ENCODE measurements at places on chromosomes 12 and 14. TPM values are rescaled to one million over a fixed set of nuclear protein-coding genes. Genes with fewer than 3 reads are reported as not detected.

DNA sequence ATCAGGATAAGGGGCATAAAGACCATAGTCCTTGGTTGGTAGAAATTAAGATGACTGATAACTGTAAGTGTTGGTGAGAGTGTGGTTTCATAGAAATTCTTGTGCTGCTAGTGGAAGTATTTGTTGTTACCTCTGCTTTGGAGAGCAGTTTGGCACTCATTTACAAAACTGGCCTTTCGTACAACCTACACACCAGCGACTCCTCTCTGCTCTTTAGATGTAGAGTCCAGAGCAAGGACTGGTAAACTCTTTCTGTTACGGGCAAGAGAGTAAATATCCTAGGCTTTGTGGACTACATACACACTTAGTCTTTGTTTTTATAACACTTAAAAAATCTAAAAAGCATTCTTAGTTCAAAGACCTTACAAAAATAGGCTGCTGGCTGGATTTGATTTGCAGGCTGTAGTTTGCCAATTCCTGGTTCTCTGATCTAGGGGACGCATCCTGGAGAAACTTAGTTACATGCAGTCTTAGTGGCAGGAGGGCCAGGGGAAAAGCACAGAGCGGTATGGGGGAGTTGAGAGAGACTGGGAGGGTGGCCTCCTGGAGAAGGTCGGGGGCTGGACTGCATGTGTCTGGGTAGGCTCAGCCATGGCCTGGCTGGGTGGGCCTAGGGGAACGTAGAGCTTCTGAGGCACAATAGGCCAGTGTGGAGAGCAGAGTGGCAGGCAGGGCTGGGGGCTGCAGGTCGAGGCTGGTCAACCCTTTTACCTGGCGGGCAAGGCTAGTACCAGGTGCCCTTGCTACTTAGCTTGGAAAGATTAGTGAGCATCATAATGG is 55.3 kb upstream of the AMN start:
- DNase-seq: no peak

DNA sequence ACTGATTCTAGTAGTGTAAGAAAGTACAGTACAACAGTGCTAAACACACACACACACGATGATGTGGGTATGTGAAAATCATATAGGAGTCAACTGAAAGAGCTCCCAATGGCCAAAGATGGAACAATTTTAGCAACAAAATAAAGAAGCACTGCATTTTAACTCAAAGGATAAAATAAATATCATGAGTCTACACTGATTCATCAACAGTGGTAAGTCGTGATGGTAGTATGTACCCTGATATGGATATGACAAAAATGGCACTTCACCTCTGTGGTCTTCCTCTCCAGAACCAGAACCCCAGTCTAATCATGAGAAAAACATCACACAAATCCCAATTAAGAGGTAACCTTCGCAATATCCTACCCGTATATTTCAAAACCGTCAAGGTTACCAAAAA is 41.4 kb upstream of the TBPL2 start:
- no peak for DNase-seq

DNA sequence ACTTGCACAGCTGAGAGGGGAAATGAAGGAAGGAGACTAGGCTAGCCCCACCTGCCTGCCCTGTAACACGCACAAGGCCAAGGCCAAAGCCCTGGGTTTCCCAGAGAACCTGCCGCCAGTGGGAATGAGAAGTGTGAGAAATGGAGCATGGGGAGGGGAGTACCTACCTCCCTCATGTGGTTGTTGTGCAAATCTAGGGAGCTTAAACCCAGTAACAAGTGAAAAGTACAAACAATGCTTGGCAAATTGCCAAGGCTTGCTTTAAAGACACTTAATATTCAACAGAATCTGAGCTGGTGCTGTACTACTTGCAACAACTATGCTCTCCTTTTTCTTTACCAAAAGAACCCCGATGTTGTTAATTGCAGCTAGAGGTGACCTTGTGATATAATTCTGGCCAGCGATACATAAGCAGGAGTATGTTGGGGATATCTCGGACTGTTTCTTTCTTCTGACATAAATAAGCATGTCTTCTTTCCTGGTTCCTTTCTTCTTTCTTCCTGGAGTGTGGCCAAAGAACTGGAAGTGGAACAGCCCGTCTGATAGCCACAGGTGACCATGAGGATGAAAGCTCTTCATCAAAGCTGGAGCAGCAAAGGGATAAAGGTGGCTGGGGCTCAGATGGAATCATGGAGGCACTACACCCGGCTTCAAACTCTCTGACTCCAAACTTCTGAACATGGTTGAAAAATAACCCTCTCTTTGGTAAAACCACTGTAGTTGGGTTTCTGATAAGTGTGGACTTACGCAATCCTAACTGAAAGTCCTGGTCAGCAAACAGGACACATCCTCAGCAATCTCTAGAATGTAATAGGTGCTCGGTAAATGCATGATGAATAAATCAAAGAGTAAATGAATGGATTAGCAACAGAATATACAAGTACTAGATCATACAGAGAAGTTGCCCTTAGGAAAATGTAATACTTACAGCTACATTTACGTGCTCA is 207.9 kb downstream of the NUAK1 start:
- DNase-seq: no peak

DNA sequence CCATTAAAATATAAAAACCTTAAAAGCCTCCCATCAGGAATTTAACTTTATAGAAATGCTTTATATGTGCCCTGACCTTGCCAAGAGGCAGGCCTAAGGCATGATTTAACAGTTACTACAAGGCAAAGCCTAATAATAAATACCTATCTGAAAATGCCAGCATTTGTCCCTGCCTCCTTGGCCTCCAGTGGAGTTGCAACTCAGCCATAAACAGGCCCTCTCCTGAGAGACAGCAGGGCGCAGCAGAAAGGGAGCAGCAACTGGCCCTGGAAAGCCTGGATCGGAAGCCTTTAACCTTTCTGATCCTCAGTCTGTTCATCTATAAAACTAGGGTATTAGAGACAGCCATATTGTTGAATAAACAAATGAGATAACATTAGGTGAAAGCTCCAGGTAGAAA is 324.4 kb downstream of the PAWR start:
- no peak for DNase-seq

- no peak for DNase-seq
Observed at GRCh38 chr14:81555051-81555450, 21.4 kb upstream of the SEL1L start.

DNA sequence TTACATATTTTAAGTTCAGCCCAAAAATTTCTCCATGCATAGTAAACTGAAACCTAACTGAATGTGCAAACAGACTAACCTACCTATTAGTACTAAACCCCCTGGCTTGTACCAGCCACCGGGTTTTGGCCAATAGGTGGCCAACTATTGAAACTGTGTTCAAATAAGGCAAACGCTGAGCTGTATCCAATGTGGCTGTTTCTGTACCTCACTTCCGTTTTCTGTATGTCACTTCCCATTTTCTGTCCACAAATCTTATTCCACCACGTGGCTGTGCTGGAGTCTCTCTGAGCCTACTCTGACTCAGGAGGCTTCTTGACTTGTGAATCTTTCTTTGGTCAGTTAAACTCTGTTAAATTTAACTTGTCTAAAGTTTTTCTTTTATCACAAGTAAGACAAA is 6.0 kb upstream of the FBXO34 start:
- peak; percentile 60 for DNase-seq

GRCh38 chr12:95173392-95174251 is 43.6 kb downstream of the FGD6 start:
- no peak for DNase-seq

DNA sequence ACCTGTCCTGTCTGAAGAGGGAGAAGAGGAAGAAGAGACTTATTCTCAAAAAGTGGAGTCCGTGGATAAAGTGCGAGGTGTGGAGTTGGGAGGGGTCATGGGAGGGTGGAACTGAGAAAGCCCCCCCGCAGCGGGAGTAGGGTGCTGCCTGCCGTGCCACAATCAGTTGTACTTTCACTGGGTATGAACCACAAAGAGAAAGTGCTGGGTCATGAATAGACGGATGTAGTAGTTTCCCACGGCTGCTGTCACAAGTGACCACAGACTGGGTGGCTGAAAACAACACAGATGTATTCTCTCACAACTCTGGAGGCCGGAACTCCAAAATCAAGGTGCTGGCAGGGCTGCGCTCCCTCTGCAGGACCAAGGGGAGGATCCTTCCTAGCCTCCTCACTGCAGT is 5.5 kb downstream of the DNAH10 start:
- peak; percentile 20 for DNase-seq

DNA sequence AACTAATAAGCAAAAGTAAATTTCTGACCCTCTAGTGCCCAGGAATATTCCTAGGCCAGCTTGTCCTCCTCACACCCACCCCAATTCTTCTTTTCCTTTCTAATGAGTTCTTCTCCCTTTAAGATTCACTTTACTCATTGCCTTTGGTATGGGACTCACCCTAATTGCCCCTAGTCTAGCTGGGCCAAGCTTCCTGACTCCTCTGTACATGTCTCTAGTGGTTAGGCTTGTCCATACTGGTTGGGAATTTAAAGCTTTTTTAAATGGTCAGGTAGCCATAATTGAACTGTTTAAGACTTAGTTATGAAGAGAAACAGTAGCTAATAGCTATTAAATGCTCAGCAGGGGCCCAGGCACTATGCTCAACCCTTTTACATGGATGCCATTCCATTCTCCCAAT is 248.2 kb downstream of the C12orf42 start:
- no peak for DNase-seq

The SMOC1 gene
- not detected for total RNA-seq

The GSKIP gene
- total RNA-seq: 15.8 TPM

The KRT78 gene
- total RNA-seq: not detected

Measured in B cell (primary cell).